ENCODE measurements at places on chromosomes 1 and 21.

DNA sequence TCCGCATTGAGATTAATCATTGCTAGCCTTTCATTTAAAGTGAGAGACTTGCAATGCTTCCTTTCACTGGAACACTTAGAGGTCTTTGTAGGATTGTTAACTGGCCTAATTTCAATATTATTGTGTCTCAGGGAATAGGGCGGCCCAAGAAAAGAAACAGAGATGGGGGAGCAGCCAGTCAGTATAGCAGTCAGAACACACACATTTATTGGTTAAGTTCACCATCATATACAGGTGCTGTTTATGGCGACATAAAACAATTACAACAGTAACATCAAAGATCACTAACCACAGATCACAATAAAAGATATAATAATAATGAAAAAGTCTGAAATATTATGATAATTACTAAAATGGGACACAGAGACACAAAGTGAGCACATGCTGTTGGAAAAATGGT lies 29.4 kb downstream of the BARHL2 start:
- DNase-seq: no peak

- no peak for DNase-seq
Observed at GRCh38 chr1:86768554-86768953, 64.2 kb downstream of the SH3GLB1 start.

GRCh38 chr1:8259498-8260290 lies 58.2 kb upstream of the SLC45A1 start:
- no peak for DNase-seq

DNA sequence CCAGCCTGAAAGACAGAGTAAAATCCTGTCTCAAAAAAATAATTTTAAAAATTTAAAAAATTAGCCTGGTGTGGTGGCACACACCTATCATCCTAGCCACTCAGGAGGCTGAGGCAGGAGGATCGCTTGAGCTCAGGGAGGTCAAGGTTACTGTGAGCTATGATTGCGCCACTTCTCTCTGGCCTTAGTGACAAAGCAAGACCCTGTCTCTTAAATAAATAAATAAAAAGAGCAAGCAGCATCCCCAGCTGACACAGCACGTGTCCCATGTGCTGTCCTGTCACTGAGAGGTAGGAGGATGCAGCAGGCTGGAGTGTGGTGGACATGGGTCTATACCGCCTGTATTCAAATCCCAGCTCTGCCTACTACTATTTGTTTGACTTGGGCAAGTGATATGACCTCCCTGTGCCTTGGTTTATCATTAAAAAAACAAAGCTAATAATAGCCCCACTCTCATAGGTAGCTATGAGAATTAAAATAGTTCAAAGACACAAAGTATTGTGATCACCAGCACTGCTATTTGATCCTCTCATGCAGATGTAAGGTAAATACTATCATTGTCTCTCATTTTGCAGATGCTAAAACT lies 22.2 kb upstream of the ECE1 start:
- DNase-seq: no peak

DNA sequence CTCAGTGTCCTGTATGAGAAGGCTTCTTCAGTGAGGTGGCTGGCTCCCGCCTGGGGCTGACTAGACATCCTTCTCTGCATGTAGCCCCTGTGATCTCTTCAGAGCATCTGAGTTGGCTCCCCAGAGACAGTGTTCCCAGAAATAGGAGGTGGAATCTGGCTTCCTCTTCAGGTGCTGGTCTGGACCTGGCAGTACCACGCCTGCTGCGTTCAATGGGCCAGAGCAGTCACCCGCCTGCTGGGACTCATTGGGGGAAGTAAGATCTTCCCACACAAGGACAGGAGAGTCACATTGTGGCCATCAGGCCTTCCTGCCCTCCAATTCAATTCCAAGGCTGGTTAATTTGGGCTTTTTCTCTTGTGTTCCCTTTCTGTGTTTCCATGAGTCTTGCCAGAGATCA lies 51.0 kb downstream of the ADARB1 start:
- DNase-seq: no peak

DNA sequence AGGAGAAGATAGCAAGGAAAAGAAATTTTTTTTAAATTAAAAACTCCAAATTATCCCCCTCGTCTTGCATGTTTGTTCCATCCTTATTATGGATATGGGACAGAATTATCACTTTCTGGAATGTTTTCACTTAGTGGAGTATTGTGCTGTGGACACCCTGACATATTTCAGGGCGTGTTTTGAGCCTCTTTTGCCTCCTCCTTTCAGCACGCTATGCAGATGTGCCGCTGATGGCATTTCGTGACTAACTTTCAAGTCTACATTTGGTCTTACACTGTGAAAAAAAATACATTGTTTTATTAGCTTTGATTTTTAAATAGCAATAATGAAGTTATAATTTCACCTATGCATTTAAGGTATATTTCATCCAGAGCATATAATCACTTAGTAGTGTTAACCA lies 738.7 kb downstream of the LTN1 start:
- no peak for DNase-seq

DNA sequence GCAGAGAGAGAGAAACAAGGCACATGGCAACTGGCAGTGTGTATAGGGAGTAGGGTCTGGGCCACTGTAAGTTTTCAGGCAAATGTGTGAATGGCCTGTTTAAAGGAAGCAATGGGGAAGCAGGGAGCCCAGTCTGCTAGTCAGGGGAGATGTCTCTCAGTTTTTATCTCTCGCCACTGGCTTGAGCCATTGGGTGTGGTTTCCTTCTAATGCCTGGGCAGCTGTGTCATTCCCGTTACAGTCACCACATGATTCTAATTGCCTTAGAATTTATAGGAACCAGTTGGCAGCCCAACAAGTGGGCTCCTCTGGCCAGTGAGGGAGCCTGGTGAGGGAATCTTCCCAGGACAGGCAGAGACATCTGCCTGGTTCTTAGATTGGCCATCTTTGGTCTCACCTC lies 182.4 kb downstream of the DISC1 start:
- DNase-seq: no peak

- no peak for DNase-seq
Observed at GRCh38 chr1:20975668-20976067, 188.6 kb upstream of the HP1BP3 start.

DNA sequence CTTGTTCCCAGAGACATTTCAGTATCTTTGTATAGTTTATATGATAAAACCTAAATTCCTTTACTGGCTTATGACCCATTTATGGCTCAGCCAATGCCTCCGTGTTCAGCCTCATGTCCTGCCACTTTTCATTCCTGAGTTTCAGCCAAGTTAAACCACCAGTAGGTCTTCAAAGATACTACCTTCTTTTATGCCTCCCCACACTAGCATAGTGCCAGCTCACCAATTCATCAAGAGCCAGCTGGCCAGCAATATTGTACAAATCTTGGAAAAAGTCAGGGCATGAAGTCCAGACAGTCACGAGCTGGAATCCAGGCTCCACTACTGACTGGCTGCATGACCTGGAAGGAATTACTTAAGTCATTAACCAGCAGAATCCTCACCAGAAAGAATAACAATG lies 446.0 kb downstream of the GPATCH2 start:
- DNase-seq: no peak

- no peak for DNase-seq
Observed at GRCh38 chr1:239308701-239309333, 77.6 kb upstream of the CHRM3 start.

DNA sequence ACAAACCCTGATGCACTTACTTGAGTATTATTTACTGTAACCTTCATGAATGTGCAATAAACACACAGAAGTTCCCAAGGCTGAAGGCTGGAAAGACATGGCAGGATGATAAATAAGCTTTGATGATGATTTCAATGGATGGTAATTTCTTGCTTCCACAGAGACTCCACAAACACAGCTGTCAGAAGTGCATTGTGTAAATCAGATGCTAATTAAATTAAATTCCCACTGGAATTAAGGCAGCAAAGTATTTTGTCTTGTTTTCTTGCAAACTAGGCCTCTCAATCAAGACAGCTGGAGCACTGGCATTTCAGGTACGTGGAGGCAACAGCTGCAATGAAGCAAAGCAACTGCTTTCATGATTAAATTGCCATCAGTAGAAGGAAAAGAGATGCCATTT lies 24.1 kb downstream of the FAM177B start:
- no peak for DNase-seq

DNA sequence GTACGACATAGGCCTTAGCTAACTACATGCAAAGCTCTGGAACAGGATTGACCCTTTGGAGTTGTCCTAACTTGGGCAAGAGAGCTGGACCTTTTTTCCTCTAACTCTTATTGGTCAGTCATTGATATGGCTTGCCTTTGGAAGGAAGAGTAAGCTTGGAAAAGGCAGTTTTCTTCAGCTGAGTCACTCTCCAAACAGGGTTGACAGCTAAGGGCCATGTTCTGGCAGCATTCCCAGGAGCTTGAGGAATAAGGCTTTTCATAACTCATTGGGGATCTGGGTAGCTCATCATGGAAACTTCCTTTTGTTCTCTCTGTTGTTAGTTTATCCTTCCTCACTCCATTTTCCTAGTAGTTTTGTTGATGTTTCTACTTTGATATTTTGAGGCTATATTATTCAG lies 14.5 kb upstream of the ERRFI1 start:
- DNase-seq: no peak

GRCh38 chr1:194919146-194919545 lies 1689.1 kb downstream of the KCNT2 start:
- no peak for DNase-seq

- no peak for DNase-seq
Observed at GRCh38 chr1:155858800-155859233, 550 bp upstream of the SYT11 start.

GRCh38 chr1:157310401-157310800 lies 172.2 kb upstream of the ETV3 start:
- DNase-seq: no peak

GRCh38 chr1:28770601-28771165 lies 33.9 kb downstream of the YTHDF2 start:
- DNase-seq: no peak

DNA sequence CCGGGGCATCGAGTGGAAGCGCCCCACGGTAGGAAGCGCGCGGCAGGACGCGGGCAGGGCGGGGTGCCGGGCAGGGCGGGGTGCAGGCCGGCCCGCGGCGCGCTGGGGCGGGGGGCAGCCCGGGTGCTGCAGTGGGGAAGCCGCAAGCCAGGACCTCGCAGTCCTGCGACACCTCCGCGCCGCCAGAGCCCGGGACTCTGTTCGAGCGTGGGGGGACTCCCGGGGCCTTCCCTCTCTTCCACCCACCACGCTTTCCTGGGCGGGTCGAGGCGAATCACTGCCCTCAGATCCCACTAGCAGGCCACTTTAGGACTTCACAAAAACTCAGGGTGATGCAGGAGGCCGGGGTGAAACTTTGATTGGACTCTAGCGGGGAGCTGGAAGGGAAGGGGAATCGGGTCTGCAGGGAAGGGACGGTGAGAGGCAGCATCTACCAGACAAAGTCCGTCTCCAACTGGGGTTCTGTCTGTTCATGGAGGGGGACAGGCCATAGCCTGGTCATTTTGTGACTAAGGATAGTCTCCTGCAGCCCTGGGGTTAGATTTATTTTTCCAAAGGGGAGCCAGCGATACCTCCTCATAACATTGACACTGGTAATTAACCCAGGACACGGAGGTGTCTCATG lies 623 bp downstream of the CAPN2 start:
- DNase-seq: no peak

DNA sequence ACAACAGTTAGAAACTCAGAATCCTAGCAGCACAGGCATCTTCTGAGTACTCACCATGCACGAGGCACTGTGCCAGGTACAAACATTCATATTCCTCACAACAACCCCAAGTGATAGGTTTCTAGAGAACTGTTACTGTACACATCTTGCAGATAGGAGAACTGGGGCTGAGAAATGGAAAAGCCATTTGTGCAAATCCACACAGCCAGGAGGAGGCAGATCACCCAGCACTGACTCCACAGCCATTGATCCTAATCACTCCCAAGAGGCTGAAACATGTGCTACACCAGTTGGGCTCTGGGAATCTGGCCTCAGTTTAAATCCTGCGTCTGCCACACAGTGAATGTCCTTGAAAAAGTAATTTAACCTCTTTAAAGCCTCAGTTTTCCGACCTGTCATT lies 151.0 kb downstream of the ST6GALNAC5 start:
- no peak for DNase-seq

DNA sequence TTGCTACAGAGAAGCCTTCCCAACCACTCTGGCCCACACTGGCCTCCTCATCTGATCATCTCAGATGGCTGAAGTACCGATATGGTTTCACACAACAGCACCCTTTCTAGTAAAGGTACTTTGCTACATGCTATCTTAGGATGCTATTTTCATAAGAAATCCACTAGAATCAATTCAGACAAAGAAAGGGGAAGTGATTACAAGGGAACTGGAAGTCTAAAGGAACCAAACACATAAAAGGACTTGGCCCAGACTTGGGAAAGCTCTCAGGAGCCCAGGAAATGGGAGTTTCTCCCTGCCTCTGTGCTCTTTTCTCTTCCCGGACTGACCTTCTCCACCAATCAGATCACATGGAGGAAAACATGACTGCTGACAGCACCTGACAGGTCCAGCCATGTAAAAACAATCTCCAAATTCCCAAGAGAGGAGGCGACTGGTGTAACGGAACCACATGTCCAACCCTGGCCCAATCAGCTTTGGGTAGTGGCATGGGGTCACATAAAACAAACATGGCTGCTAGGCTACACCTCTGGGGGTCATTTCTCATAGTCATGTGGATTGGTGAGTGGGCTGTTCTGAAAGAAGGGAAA lies 12.7 kb upstream of the FOXE3 start:
- no peak for DNase-seq

DNA sequence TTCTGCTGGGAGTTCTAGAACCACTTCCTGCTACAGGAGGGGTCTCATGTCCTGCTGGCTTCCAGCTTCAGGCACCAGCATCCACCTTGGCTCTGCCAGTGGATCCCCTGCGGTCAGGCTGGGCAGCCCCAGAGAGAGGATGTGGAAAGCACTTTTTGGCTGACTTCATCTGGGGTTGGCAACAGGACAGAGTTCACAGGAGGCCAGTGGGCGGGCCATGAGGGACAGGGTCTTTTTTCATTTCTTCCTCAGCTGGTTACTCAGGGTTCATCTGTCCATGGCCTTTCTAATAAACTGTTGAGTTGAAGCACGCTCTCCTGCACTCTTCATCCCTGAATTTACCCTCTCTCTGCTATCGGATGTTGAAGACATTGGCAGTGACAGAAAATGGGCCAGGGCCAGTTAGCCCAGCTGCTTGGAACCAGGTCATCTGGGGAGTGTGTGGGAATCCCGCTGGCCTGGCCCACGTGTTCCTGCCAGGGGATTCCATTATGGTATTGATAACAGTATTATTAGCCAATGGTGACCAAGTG lies 45.2 kb downstream of the RPS6KA1 start:
- no peak for DNase-seq

Data from stimulated activated CD4-positive, alpha-beta T cell treated with anti-CD3 and anti-CD28 coated beads, Interleukin-1b, Interleukin-23, amount 100 ng/mL, for 1 hour (primary cell).